Chondrocyte (in vitro differentiated cells): ENCODE measurements at places on chromosomes 6 and 20.

DNA sequence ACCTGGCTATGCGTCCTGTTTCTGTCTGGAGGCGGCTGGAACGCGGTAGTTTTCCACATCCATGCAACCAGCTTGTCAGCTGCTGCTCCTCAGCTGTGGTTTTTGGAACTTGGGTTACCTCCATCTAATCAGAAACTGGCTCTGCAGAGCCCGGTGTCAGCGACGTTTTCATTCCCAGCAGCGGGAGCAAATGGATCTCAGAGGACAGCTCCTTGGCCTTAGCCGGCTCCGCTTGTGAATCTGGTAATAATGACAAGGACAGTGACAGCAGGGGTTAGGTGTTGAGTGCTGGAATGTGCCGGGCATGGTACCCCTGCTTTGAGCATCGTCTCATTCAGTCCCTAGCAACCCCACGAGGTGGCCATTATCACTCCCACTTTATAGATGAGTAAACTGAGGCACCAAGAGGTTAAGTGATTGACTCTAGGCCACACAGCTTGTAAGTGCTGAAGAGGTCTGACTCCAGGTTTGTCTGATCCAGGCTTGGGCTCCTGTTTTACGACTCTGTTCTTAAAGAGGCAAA lies 1.3 kb downstream of the SLCO4A1 start:
- DNase-seq = no peak

DNA sequence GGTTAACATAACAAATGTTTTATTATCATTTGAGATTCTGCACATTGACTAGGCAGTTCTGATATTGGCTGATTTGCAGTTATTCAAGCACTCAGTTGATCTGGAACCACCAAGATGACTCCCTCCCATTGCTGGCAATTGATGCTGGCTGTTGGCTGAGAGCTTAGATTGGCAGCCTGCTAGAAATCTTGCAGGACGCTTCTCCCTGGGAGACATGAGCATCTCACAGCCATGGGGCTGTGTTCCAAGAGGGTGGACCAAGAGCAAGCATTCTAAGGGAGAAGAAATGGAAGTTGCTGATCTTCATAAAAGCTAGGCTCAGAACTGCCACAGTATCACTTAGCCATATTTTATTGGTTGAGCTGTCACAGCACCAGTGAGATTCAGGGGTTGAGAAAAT lies 233.4 kb upstream of the ID4 start:
- no peak for DNase-seq

DNA sequence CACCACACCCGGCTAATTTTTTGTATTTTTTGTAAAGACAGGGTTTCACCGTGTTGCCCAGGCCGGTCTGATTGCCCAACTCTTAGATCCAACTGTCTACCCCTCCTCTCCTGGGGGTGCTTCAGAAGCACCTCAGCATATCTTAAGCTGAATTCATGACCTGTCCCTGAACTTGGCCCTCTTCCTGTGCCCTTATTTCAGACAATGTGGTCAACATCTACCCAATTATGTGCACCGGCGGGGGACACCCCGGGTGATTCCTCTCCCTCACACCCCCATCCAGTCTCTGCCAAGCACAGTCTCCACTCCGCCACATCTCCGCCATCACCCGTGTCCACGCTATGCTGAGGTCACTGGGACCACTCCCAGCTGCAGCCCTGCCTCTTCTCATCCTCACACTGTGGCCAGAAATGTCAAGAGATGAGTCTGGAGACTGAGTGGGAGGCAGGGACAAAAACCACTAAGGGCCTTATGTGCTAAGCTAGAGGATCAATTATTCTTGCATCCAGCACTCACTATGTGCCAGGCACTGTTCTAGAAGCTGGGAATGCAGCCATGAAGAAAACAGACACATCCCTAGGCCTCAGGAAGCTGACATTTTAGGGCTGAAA lies 111.9 kb downstream of the ARMC2 start:
- DNase-seq = no peak

GRCh38 chr6:104325341-104326172 lies 534.2 kb downstream of the HACE1 start:
- DNase-seq = no peak

GRCh38 chr20:2237059-2237458 lies 58.7 kb upstream of the TGM3 start:
- DNase-seq = no peak

DNA sequence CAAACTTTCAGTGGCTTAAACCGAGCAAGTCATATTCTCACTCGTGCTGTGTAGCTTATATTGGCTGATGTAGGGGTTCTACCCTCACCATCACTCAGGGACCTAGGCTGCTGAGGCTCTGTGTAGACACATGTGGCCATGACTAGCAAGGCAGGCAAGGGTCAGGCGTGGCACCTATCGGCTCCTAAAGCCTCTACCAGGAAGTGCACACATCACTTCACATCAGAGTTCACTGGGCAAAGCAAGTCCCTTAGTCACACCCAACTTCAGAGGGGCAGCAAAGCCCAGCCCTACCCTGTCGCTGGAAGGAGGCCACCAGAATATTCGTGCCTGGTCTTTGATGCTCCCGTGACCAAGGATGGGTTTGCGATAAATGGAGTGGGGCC lies 42.9 kb downstream of the PPP1R14C start:
- DNase-seq = no peak

DNA sequence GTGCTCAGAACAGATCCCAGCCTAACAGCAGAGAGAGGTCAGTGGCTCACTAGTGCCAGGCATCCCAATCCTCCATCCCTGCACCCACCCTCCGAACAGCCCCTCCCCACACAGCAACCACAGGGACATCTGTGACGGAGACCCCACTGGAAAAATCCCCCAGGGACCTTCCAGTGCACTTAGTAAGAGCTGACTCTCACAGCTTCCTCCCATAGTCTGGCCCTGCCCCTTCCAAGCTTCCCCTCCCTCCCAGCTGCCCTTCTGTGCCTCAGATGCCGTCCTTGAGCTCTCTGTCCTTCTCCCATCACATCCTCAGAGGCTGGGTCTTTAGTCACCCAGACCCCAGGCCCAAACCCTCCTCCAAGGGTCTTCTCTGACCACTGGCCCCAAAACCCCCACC lies 9.7 kb upstream of the THBS2 start:
- DNase-seq = no peak

DNA sequence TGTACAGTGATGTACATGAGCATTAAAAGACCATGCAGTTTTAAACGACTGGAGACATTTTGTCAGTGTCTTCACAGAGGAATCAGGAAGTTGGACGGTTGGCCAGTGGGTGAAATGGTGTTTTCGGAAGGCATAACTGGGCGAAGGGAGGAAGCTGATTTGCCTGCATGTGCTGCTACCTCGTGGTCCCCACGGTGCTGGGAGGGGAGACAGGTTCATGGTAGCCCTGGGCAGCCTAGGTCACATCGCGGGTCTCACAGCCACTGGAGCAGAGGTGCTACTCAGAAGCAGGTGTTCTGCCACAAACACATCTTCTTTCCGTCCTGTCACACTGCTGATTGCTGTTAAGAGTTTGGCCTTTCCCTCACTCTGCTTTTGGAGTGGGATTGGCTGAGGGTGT lies 35.2 kb downstream of the HIVEP1 start:
- DNase-seq = no peak

GRCh38 chr6:71810880-71811279 lies 75.5 kb upstream of the RIMS1 start:
- no peak for DNase-seq

DNA sequence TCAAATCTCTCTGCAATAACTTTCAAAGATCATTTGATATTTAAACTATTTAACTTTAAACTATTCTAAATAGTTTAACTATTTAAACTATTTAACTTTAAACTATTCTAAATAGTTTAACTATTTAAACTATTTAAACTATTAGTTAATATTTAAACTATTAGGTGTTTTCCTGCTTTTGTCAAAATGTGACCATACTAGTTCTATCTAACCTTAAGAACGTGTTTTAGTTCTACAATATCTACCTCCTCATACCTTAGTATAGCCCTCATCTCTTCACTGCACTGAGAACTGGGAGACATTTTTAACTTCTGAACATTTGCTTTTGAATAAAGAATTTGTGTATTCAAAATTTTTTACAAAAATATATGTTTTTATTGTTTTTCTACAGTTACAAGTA lies 429.1 kb downstream of the ADGRB3 start:
- no peak for DNase-seq

DNA sequence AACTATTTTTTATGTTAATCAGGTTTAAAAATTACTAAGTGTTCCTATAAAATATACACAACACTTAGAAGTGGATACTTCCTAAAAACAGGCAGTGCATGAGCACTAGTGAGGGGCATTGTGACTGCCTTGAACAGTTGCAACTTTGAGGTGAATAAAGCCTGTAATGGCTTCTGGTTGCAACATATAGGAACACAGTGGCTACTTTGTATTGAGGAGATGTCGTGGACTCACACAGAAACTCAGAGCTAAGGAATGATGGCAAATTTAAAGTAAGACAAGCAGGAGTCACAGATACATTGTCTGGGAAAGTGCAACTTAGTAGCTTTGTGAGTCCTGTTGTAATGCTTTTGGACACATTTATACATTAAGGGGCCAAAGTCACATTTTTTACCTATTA lies 861 bp upstream of the HLA-A start:
- no peak for DNase-seq

- DNase-seq = no peak
Measured at GRCh38 chr6:84549917-84550316, 214.5 kb downstream of the TBX18 start.

DNA sequence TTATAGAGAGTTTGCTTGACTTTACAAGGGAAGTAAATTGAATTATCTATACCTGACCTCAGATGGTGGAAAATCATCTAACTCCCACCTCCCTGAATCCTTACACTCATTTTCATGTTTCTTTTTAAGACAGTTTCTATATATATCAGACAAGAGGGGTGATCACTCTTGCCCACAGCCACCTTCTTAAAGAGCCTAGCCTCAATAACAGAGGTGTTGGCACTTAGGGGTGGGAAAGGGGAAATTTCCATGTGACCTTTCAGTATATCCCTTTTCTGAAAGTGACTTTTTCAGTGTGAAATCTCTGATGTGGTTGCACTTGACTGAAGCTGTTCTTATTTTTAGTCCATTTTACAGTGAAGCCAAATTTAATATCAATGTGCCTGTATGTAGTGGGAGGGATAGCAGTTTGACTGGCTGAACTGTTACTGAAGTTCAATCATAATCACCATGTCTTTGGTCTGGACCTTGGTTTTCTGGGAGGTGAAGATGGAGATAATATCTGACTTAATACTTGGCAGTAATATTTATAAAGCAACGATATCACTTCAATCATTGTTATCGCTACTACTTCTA lies 141.3 kb downstream of the MAP3K7 start:
- DNase-seq = no peak

GRCh38 chr6:87203448-87204023 lies 48.2 kb downstream of the ZNF292 start:
- no peak for DNase-seq

- DNase-seq = no peak
Measured at GRCh38 chr6:109373331-109373730, 8.9 kb downstream of the CD164 start.

- no peak for DNase-seq
Measured at GRCh38 chr20:45423700-45424099, 7.8 kb downstream of the PIGT start.

DNA sequence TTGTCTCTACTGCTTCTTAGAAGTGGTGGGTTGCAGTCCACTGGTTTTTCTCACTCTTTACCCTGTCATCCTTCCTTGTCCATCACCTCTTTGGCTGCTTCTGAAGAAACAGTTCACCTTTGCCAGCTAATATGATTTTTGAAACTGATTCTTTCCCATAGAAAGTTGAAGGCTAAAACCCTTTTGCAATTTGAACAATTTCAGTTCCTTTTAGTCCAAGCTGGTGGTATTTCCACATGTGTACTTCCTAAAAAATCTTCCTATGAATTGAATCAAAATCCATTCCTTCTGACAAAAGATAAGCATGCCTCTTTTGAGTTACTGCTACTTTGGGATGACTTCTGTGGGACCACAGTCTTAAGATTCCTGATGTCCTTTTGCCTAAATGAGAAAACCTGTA lies 210.0 kb upstream of the MAN1A1 start:
- DNase-seq = no peak

DNA sequence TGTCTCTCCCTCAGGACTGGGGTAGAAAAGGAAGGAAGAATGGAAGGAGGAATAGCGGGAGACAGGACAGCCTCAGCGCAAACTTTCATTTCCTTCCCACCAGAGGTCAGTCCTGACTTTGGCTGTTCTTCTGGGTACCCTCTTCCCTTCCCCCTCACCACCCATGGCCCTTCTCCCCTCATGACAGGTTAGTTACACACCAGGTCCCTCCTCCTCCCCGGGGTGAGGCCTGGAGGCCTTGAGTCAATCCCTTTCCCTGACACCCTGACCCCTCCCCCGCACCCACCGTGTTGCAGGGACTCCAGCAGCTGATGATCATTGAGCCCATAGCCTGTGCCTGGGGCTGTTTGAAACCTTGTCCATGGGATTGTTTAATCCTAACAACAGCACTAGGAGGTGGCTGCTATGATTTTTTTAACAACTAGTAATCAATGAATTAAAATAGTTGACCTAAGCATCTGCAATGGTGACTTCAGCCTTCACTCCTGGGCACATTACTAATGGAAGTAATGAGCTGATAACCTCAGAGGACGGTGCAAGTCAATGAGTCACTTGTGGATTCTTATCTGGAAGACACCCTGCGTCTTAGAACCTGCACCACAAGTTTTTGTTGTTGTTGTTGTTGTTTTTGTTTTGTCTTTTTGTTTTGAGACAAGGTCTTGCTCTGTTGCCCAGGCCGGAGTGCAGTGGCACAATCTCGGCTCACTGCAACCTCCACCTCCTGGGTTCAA lies 46.6 kb upstream of the CCDC167 start:
- no peak for DNase-seq

DNA sequence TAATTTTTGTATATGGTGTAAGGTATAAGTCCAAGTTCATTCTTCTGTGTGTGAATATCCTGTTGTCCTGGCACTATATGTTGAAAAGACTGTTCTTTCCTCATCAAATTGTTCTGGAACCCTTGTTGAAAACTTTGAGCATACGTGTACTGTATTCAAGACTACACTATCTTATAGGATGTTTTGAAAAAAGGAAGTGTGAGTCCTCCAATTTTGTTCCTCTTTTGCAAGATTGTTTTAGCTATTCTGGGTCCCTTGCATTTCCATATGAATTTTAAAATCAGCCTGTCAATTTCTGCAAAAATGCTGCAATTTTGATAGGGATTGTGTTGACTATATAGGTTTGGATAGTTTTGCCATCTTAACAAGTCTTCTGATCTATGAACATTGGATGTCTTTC lies 195.2 kb downstream of the BACH2 start:
- DNase-seq = no peak
